ENCODE measurements at places on chromosomes 3 and 15.

DNA sequence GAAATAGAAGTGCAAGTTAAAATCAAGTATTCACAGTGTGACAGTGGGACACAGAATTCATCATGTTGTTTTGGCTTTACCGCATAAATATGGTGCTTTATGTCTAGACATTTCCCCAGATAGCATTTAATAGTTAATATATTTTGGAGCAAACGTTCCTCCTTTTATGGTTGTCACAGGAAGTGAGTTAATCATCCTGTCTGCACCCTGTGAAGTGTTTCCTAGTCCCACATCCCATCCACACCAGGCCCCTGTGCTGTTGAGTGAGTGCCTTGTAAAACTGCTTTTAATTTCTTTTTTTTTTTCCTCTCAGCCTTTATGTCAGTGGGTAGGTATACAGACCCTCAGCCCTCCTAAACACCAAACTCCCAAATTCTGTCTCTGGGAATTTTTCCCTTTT is 393.7 kb downstream of the FEZF2 start:
- DNase-seq: no peak

- DNase-seq: no peak
Observed at GRCh38 chr3:147365196-147366115, 40.9 kb downstream of the ZIC4 start.

DNA sequence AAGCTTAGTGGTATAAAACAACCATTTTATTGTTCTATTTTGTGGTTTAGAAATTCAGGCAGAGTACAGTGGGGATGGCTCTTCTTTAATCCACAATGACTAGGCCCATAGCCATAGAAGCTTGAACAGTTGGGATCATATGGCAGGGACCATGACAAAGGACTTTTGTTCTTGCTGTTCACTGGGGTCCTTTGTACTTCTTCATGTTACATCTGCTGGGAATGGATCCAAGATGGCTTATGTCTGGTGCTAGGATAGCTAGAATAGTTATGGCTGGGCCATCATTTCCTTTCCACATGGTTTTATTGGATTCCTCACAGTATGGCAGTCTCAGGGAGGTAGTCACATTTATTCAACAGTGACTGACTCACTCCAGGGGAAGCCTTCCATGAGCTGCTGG is 427.9 kb upstream of the AGTR1 start:
- DNase-seq: no peak

DNA sequence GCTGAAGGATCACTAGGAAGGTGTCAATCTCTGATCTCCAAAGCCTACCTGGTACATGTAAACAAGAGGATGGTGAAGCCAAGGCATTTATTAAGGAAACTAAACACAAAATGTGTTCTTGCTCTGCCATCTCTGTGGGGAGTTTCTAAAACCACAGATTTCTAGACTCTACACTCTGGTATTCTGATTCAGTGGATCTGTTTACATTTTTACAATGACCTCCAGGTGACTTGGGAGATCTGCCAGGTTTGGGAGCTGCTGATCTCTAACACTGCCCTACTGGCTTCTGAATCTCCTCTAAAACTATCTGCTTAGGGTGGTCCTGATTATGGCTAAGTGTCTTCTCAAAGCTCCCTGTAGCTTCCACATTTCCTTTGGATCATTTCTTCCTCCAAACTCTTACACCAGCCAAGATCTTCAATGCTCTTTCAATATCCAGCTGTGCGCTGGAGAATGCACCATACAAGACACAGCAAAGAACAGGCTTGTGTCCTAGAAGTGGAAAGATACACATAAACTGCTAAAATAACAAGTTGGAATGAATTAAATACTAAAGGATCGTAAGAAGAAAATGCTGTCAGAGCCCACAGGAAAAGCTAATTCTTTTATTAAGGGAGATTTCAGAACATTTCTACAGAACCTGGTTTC is 72.7 kb downstream of the GREM1 start:
- DNase-seq: no peak

- DNase-seq: no peak
Observed at GRCh38 chr3:54533856-54534255, 394.0 kb downstream of the LRTM1 start.
